Stimulated activated CD4-positive, alpha-beta T cell treated with anti-CD3 and anti-CD28 coated beads, Interleukin-2, amount 100 ng/mL, for 24 hours (primary cell): ENCODE measurements at places on chromosomes 7 and 10.

DNA sequence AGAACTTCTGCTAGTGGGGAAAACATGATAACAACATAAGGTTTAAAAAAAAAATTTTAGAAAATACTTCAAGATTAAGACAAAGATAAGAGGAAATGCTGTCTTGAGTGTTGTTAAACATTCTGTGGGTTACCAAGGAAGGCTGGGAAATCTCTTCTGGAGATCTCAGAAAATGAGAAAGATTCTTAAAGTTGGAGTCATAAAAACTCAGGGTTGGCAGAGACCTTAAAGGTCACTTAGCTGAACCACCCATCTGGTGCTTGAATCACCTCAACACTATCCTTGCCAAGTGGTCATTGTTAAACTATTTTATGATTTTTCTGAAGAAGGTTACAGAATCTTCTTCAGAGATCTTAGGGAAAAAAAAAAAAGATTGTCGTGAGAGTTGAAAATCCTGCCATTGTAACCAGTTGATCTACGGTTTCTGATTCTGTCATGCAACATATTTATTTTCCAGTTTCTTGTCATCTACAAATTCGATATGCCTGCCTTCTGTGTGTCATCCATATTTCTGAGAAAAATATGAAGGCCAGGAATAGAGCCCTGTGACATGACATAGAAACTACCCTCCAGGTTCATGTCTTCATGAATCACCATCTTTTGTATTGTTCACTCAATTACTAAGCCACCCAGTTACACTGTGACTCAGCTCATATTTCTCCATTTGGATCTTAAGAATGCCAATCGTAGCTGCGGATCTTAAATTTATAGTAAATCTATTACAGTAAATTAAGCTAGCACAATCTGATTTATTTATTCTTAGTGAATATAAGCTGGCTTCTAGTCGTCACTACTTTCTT, 179.2 kb downstream of the ST7 start:
- no peak for DNase-seq

DNA sequence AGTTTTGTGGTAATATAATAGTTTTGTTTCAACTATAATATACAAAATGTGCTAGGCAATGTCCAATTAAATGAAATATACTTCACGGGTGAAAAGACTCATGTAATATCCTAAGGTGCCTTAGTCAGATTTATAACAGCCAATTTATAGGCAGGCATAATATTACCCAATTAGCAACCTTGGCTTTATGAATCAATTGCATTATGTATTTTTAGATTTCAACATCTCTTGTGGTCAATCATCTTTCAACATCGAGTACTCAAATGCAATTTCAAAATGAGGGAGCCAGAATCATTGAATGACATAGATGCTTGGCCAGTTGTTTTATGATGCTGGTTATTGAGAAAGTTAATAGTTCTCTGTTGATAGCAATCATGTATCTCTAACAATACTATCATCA, 110.3 kb upstream of the SP8 start:
- no peak for DNase-seq

- no peak for DNase-seq
Measured at GRCh38 chr10:116774728-116775151, 32.4 kb upstream of the HSPA12A start.

DNA sequence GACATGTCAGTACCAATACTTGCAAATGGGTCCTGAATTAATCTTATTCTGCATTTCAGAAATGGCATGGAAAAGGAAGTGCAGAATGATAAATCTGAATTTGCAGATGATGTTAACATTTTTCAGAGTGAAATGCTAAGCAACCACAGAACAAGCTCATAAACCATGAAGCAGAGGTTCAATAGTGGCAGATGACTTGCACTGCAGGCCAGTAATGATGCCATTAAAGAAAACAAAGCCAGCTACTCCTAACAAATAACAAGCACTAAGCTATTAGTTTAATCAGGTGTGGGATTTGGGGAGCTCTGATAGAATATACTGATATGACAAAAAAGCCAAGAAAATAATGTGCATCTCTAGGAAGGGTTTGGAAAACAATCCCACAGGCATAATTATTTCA, 85.4 kb downstream of the FAM13C start:
- DNase-seq, result no peak

DNA sequence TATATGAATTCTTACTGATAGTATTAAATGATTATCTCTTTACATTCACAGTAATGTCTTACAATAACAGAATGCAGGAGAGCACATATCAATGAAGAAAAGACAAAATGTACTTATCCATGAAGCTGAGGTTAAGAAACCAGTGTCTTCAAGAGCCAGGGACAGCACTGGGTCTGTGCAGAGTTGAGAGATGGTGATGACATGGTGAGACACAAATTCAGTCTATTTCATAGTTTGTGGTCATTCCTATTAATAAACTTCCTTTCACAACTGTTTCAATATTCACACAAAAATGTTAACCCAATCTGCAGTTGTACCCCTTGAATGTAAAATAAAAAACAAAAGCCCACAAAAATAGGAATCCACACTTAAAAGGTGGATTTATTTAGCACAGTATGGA, 5.3 kb upstream of the MAGI2 start:
- DNase-seq, result no peak

DNA sequence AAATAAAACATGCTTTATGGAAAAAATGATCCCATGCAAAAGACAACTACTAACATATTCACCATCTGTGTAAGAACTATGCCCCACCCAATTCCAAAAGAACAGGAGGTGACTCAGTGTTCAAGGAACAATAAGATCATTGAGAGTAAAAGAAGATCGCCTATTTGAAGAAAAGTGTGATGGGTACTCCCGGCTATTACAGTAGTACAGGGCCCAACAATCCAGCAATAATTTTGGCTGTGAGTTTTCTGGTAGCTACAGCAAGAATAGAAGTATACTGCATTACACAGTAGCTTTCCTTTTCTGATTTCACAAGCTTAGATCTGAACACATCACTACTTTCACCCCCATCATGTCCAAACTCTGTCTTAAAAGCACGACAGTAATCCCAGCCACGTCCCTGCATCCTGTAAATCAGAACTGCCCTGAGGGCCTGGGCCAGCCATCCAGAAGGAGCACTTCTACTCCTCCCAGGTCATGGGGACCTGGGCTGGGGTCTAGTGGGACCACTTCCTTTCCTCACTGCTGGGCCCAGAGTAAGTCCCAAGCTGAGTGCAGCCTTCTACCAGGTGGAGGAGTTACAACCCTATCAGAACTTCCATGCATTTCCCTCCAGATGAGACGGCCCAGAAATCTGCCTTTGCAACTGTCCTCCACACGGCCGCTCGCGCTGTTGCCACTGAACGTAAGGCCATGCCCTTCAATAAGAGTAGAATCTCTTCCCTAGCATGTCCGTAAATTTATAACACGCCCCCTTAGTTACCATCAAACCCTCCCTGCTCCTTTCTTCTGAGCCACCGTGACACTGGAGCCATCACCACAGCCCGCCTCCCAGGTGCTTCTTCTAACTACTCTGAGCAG, 7.9 kb downstream of the ESYT2 start:
- no peak for DNase-seq

- no peak for DNase-seq
Measured at GRCh38 chr10:122419876-122420623, 34.4 kb upstream of the ARMS2 start.

GRCh38 chr7:107957436-107957835, 45.5 kb downstream of the LAMB1 start:
- no peak for DNase-seq

DNA sequence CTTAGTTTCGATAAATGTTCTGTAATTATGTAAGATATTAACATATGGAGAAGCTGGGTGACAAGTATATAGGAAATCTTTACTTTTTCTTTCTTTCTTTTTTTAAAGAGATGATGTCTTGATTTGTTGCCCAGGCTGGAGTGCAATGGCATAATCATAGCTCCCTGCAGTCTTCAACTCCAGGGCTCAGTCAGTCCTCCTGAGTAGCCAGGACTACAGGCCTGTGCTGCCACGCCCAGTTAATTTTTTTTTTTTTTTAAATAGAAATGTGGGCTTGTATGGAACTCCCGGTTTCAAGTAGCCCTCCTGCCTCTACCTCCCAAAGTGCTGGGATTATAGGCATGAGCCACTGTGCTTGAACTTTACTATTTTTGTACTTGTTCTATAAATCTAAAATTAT, 111.7 kb downstream of the POLL start:
- no peak for DNase-seq

DNA sequence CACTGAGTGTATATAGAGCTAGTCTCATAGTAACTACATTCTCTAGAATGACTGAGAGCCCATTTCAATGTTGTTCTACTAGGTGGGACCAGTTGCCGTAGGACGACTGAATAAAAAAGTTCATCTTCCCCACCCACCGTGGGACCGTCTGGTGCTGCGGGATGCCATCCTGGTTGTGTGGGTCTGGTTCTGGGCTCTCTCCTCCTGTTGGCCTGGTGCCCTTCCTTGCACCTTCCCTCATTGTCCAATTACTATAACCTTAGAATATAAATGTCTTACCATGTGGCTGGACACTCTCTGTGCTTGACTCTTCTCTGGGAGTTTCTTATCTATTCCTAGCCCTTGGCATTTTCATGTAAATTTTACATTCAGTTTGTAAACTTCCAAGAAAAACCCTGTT, 344.4 kb downstream of the TCERG1L start:
- no peak for DNase-seq

- DNase-seq, result no peak
Measured at GRCh38 chr7:106119719-106120118, 7.6 kb upstream of the SYPL1 start.
